Stimulated activated CD8-positive, alpha-beta memory T cell treated with anti-CD3 and anti-CD28 coated beads, Interleukin-4, amount 100 ng/mL, for 4 hours (primary cell): ENCODE measurements at places on chromosomes 6 and 20.

GRCh38 chr6:114058435-114058834 lies 87.5 kb upstream of the HDAC2 start:
- no peak for DNase-seq

DNA sequence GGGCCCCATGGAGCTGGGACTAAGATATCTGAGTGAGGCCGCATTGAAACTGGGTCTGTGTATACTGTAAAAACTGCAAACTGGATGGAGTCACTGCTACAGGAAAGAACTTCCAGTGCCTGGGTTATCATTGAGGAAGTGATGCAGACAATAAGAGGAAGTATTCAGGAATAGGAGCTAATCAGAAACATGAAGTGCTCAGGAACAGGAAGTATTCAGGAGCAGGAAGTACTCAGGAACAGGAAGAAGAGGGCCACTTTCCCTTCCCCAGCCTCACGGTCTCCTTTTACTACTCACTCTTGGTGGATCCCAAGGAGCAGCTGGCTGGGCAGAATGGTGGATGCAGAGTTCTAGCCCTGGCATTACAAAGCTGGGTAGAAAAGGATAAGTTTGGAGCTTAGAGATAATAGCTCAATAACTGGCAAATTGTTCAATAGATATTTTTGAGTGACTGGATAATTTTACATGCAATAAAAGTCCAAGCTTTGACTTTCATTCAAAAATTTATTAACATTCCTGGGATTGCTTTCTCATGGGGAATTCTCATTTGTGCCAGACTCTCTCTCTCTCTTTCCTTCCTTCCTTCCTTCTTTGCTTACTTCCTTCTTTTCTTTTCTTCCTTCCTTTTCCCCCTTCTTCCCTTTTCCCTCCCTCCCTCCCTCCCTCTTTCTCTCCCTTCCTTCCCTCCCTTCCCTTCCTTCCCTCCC lies 82.2 kb upstream of the PAX1 start:
- DNase-seq: no peak

GRCh38 chr6:29853245-29853644 lies 25.6 kb downstream of the HLA-G start:
- DNase-seq: no peak

DNA sequence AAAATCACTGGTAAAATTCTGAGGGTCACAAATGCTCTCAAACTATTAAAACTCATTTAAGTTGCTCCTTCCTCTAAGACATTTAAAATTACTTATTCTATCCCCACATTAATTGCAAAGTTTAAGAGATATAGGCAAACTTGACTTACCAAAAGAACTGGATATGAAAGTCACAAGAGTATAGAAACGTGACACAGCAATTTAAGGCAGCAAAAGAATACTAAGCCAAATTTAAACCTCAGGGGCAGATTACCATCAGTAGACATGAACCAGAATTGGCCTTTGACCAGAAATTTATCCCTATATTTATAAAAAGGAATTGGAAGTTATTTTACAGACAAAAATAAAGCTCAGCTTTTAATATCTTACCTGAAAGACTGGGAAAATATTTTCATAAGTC lies 56.0 kb downstream of the MAP3K7 start:
- DNase-seq: no peak

GRCh38 chr20:10591946-10592521 lies 81.8 kb downstream of the JAG1 start:
- no peak for DNase-seq

DNA sequence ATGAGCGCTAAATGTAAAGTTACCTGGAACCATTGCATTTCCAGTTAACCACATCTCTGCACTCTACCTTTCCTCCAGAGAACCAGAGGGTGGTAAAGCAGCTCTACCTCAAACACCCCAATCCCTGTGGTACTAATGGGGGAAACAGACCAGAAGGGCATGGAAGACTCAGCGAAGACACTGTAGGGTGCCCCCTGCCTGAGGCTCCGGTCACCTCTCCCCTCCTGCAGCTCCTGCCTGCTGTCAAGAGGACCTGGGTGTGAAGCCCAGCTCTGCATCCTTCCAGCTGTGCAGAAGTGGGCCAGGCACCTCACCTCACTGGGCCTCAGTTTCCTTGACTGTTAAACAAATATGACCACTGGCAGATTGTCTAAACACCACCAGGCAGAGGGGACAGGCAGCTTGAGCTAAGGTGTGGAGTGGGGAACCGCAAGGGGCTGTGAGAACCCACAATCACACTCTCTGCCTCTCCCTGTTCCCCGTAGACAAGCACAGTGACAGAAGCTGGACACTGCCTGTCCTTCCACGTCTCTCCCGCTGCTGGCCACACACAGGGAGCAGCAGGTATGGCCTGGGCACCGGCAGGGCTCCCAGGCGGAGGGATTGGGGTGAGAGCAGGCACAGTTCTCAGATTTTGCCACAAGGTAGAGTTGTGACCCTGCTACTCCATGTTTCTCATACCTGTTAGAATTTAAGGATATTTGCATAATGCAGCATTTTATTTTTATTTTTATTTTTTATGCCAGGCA lies 9.1 kb upstream of the BPIFA2 start:
- DNase-seq: no peak

DNA sequence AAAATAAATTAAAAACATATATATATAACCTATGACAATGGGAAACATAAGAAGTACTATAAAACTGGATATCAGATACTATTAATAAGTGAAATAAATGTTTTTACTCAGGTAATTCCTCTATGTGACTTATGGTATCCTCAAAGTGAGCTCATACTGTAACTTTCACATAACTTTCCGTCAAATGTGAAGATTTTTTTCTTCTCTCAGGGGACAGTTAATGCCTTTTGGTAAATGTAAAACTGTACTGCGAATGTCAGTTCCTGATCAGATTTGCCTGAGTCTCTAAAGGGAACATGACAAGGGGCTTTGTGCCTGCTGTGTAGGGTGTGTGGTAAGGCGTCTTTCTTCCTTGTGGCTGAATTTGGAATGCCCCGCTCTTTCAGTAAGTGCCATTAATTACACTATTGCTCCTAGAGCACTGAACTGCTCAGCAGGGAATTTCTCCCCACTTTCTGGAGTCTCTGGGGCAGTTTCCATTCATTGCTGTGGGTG lies 271.8 kb downstream of the PRL start:
- no peak for DNase-seq

DNA sequence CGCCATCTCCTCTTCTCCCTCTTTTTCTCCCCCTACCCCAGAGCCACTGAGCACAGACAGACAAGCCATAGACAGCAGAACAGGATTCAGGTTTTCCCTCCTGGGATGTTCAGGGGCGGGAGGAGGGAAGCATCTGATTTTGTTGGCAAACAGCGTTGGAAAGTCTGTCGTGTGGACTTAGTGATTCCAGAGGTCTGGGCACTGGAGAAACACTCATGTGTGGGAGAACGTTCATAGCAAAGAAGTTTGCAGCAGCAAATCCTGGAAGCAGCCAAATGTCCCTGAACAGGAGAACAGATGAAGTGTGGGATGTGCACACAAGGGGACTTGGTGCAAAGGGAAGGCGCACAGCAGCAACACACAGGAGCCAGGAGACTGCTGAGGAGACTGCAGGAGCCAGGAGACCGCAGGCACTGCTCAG lies 264.1 kb upstream of the CDYL start:
- DNase-seq: no peak

DNA sequence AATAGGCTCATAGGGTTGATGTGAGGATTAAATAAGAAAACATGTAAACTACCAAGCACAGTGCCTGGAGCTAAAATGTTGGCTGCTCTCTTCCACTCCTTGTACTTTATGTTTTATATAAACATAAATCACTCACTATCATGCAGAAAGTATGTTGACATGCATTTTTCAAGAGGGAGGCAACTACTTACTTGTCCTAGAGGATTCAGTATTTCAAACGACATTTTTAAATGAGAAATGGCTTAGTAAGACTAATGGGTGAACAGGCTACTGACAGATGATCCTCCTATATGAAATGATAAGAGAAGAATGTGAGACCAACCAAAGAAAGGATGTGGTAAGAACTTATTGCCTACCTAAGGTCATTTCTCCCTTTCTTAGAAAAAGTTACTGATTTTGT lies 21.0 kb downstream of the LATS1 start:
- no peak for DNase-seq

GRCh38 chr6:54846243-54846856 lies at the start of gene FAM83B:
TSS of gene FAM83B (plus strand) at chr6:54846771. CDS start at chr6:54870247, 23,476 bp downstream.
- DNase-seq: no peak

DNA sequence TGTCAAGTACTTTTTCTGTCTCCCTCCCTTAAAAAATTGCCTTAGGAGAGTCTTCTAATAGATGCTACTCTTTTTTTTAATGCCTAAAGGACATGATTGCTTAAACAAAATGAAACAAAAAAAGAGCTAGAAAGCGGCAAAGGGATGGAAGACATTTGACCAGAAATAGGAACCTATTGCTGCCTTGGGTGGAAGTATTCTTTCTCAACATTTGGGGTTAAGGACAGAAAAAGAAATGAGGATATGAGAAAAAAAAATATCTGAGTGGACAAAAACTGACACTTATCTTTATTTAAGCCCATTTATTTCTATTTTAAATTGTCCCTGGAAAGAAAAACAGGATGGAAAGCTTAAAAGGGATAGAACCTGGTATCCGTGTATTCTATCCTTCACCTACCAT lies 664.9 kb upstream of the CITED2 start:
- DNase-seq: no peak

- DNase-seq: no peak
Observed at GRCh38 chr20:48898210-48898609, 23.3 kb upstream of the ARFGEF2 start.

DNA sequence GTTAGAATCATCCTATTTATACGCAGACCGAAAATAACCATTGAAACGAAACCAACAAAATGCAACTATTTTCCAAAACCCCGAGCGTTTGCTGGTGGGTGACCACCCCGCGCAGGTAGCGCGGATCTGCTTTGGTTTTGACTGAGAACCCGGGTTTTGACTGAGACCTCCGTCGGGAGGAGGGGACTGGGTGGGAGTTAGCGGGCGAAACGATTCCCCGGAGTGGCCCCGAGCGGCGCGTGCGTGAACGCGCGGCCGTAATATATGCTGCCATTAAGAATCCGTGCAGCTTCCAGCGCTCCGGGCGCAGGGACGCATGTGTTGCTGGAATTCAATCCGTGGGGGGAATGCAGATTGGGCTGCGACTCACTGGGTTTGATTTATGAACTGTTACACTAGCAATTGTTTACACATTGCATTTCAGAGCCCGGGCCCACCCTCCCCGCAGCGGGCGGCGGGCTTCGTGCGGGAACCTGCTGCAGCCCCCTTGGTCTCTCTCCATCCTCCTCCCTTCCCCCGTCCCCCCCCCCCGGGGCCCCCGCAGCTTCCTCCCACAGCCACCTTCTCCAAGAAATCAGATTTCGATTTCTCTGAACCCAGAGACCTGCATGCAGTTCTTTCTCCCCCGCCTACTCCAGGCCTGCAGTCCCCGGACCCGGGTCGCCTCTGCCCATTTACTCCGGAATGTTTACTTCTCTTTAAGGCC lies 9.9 kb downstream of the NRN1 start:
- DNase-seq: no peak

GRCh38 chr6:68693271-68693670 lies 58.2 kb downstream of the ADGRB3 start:
- DNase-seq: no peak

DNA sequence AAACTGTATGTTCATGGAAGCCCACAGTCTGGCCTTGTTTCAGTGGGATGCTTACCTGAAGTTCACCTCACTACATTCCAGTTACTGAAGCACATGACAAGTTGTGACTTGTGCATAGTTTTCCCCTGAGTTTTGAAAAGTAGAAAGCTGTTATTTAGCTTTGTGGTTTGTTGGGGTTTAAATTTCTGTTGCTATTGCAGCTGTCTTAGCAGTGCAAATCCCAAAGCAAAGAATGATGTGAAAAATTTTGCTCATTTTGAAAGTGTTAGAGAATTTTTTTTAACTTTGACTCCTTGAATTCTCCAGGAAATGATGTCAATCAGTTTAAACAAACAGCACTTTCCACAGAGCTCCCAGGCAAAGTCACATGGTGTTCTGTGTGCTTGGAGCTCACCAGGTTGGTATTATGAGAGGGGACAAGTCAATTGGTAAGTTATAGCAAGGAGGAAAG lies 268.4 kb downstream of the ADGRG6 start:
- DNase-seq: no peak

- no peak for DNase-seq
Observed at GRCh38 chr6:158041370-158041769, 59.7 kb downstream of the SYNJ2 start.

DNA sequence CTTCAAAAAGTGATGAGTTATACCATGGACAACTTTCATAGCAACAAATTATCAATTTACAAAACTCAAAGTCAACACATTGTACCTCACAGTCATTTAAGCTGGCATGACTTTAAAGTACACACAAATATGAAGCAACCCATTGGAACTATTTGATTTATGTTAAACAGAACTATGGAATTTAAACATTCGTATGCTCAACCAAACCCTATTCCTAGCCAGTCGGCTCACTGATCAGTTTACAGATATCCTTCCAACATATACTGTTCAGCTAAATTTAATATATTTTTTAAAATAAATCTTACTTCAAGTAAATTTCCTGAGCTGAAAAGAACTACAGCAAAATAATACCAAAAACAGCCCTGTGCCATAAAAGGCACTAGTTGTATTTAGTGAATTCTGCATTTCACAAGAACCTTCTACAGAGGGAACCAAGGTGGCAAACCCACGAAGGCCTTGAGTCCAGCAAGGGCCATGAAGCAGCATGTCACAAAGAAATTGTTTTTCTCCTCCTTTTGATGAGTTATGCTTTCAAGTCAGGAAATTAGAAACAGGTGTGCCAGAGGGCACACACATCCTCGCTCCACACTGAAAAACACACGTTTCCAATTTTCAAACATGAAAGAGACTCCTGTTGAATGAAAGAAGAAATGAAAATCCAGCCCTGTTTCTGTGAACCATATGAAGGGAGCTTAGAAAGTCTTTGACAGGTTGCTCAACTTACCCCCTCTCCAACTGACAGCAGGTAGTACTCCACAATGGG lies 122.8 kb downstream of the TASP1 start:
- DNase-seq: no peak

GRCh38 chr6:52426667-52427066 lies 6.5 kb downstream of the EFHC1 start:
- DNase-seq: no peak

DNA sequence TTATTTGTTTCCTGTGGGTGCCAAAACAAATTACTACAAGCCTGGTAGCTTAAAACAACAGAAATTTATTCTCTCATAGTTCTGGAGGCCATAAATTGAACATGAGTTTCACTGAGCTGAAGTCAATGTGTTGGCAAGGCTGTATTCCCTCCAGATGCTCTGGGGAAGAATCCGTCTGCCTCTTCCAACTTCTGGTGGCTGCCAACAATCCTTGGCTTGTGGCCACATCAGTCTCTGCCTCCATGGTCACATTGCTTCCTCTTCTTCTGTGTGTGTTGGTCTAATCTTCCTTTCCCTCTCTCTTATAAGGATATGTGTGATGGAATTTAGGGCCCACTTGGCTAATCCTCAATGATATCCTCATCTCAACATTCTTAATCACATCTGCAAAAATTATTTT lies 92.8 kb upstream of the EPB41L1 start:
- no peak for DNase-seq

DNA sequence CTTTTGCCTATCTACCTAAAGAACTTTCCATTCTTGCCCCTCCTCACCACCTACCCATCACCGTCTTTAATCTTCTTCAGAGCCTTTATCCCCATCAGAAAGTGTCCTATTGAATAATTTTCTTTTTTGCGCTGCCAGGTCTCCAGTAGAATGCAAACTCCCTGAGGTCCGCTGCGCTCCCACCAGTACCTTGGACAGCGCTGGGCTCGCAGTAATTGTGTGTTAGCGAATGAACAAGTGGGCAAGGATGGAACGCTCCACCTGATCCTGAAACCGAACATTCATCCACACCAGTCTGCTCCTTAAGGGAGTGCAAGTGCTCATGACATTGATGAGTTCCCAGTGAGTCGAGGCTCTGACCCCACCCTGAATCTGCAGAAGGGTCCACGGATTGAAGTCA lies 391.2 kb downstream of the CDH26 start:
- no peak for DNase-seq

- DNase-seq: no peak
Observed at GRCh38 chr6:63447134-63447533, 125.1 kb upstream of the LOC128125822 start.
